ENCODE measurements at places on chromosomes 1 and 21.

DNA sequence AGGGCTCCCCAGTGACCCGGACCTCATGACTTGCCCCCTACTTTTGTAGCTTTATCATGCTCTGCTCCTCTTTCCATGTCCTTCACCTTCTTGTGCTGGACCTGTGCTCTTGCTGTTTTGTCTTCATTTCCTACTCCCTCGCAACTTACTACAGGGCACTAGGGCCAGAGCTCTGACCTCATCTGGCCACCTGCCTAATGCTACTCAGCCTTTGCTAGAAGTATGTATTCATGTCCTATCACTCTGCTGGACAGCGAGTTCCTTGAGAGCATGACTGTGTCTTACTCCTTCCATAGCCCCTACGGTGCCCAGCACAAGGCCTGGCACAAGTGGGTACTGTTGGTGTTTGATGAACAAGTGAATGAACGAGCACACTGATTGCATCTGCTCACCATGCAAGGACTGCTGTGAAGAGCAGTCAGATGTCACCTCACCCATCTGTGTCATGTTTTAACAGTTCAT is 1.9 kb downstream of the MTFR1L start:
- no peak for DNase-seq

DNA sequence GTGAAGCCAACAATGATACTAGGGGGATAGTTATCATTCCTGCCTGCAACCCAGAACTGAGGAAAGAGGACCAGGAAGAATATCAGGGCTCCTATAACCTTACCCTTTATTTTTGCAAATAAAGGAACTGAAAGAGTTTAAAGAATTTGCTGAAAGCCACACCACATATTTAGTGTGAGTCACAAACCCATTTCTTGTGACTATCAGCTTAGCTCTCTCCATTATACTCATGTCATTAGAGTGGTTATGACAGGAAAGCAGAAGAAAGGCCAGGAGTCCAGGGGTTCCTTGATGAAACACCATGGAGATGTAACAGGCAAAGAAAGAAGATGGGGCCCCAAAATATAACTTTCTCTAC is 141.1 kb upstream of the SAMSN1 start:
- no peak for DNase-seq

DNA sequence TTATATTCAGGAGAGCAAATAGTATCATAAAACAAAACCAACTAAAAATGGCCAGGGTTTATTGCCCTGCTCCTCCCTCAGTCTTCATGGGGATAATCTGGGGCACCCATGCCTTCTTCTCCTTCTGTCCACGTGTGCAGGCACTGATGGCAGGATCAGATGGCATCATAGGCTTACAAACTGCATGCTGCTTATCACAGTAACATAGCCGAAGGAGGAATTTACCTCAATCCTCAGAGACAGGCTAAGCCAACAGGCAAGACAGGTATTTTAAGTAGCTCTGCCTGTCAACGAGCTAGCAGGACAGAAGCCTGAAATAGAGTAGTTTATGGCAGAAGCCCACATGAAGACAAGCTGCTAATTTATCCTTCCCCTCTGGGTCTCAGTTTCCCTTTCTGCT is 9.4 kb downstream of the LAMB3 start:
- DNase-seq = no peak

DNA sequence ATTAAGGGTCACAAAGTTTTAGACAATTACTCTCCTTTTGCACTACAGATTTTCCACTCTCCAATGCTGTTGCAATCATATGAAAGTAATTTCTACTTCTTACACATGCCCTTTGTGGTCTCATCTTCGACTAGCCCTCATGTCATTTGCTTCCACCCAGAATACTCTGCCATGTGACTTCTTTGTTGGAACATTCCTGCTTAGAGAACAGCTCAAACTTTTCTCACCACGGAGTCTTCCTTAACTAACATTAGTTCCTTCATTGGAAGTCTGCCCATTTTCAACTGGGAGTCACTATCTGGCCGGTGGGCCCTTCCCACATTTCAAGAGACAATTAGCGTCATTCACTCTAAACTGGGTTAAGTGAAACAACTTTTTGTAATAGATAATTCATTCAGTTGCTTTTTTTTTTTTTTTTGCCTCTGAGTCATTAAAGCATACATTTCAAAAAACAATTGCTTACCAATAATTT is 142.6 kb upstream of the PALMD start:
- no peak for DNase-seq

All from stimulated activated CD4-positive, alpha-beta T cell treated with anti-CD3 and anti-CD28 coated beads, TNF-alpha, amount 100 ng/mL, for 1 hour (primary cell).